ENCODE measurements at places on chromosomes 4 and X.

DNA sequence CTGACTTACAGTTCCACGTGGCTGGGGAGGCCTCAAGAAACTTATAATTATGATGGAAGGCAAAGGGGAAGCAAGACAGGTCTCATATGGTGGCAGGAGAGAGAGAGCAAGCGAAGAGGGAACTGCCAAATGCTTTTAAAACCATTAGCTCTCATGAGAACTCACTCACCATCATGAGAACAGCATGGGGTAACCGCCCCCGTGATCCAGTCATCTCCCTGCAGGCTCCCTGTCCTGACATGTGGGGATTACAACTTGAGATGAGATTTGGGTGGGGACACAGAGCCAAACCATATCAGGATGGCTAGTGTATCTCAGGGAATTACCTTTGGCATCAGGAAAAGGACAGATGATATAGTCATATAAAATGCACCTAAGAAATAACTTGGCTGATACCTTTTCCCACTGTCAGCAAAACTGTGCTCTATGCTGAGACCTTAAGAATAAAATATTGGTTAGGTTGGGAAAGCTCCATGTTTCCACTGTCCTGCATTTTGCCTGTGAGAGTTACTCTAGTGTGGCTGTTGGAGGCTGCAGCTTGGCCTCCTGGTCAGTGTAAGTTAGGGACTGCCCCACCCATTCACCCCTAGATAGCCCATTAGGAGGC lies 110.3 kb downstream of the UCHL1 start:
- no peak overlapping the region for H3K27ac ChIP-seq
- H3K27me3 ChIP-seq, result no peaks in the 10 kb centered on the region
- no peak for DNase-seq
- H3K4me3 ChIP-seq, result no peak overlapping the region
- no peaks in the 10 kb centered on the region for H3K36me3 ChIP-seq
- no peaks in the 10 kb centered on the region for H3K4me1 ChIP-seq

GRCh38 chr4:101345596-101346350 lies 1.6 kb downstream of the PPP3CA start:
- peak overlapping the region; percentile 94 for H3K27ac ChIP-seq
- no peaks in the 10 kb centered on the region for H3K27me3 ChIP-seq
- DNase-seq, result peak; percentile 76
- H3K4me1 ChIP-seq, result peaks cover 4% of the 10 kb centered on the region
- H3K36me3 ChIP-seq, result no peaks in the 10 kb centered on the region

- no peaks in the 10 kb centered on the region for H3K36me3 ChIP-seq
- H3K4me1 ChIP-seq, result no peaks in the 10 kb centered on the region
- no peaks in the 10 kb centered on the region for H3K27me3 ChIP-seq
- H3K27ac ChIP-seq, result no peak overlapping the region
- no peak for DNase-seq
Observed at GRCh38 chr4:81836716-81837115, 365.0 kb upstream of the RASGEF1B start.

DNA sequence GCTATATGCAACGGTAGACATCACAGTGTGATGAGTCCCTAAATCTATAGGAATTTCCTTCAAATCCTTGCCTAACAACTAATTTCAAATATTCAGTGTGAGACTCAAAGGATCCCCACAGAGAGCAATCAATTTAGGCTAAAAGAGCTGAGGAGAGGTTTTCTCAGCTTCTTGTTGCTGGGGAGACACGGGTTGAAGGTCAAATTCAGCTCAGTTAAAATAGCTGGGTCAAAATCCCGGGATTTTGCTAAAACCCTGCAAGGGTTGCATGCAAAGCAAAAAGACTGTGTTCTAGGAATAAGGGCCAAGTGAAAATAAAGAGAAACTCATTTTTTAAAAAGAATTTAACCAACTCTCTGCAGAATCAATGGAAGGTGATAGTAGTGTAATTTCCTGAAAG lies 1073.4 kb downstream of the NLGN4X start:
- no peaks in the 10 kb centered on the region for H3K27me3 ChIP-seq
- no peaks in the 10 kb centered on the region for H3K36me3 ChIP-seq
- DNase-seq, result no peak
- no peak overlapping the region for H3K27ac ChIP-seq
- H3K4me1 ChIP-seq, result no peaks in the 10 kb centered on the region

DNA sequence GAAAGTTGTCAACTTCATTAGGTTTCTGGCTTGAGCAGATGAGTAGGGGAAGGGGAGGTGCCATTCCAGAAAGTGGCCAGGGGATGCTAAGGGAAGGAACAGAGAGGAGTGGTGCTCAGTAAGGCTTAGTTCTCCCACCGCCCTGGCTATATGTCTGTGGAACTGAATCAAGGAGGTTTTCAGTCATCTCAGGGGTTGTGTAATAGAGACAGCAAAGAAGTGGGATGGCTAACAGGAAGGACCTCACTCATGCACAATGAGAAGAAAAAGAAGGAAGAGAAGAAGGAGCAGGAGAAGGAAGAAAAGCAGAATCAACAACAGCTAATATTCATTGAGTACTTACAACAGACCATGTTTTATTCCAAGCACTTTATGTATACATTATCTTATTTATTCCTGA lies 368.7 kb downstream of the MID1IP1 start:
- H3K4me1 ChIP-seq, result no peaks in the 10 kb centered on the region
- H3K27me3 ChIP-seq, result no peaks in the 10 kb centered on the region
- H3K27ac ChIP-seq, result no peak overlapping the region
- DNase-seq, result no peak
- H3K4me3 ChIP-seq, result no peak overlapping the region
- no peaks in the 10 kb centered on the region for H3K36me3 ChIP-seq

GRCh38 chr4:32340591-32340990 lies 1620.4 kb downstream of the PCDH7 start:
- H3K4me1 ChIP-seq, result no peaks in the 10 kb centered on the region
- H3K4me3 ChIP-seq, result no peak overlapping the region
- no peaks in the 10 kb centered on the region for H3K36me3 ChIP-seq
- no peak for DNase-seq
- H3K27me3 ChIP-seq, result no peaks in the 10 kb centered on the region

- no peak overlapping the region for H3K27ac ChIP-seq
- no peak for DNase-seq
- H3K27me3 ChIP-seq, result no peaks in the 10 kb centered on the region
- H3K4me1 ChIP-seq, result no peaks in the 10 kb centered on the region
- H3K4me3 ChIP-seq, result no peak overlapping the region
Observed at GRCh38 chr4:169417629-169418282, 147.0 kb upstream of the SH3RF1 start.

GRCh38 chrX:141314441-141314840 lies 72.1 kb upstream of the SPANXC start:
- H3K4me3 ChIP-seq, result no peak overlapping the region
- DNase-seq, result no peak
- no peaks in the 10 kb centered on the region for H3K4me1 ChIP-seq
- H3K27ac ChIP-seq, result no peak overlapping the region
- H3K27me3 ChIP-seq, result no peaks in the 10 kb centered on the region
- no peaks in the 10 kb centered on the region for H3K36me3 ChIP-seq

- no peaks in the 10 kb centered on the region for H3K36me3 ChIP-seq
- no peaks in the 10 kb centered on the region for H3K4me1 ChIP-seq
- no peak overlapping the region for H3K4me3 ChIP-seq
Observed at GRCh38 chrX:13854003-13854402, 37.1 kb upstream of the GPM6B start.

GRCh38 chr4:32161392-32161791 lies 1441.2 kb downstream of the PCDH7 start:
- H3K27me3 ChIP-seq, result no peaks in the 10 kb centered on the region
- H3K4me1 ChIP-seq, result no peaks in the 10 kb centered on the region
- H3K36me3 ChIP-seq, result no peaks in the 10 kb centered on the region
- no peak overlapping the region for H3K27ac ChIP-seq
- DNase-seq, result no peak

- no peak overlapping the region for H3K27ac ChIP-seq
- no peaks in the 10 kb centered on the region for H3K27me3 ChIP-seq
- H3K4me1 ChIP-seq, result peaks cover 3% of the 10 kb centered on the region
- no peaks in the 10 kb centered on the region for H3K36me3 ChIP-seq
- no peak overlapping the region for H3K4me3 ChIP-seq
Observed at GRCh38 chrX:23898412-23898959, 9.3 kb downstream of the APOO start.

GRCh38 chr4:13654162-13654797 lies 26.8 kb upstream of the BOD1L1 start:
- no peaks in the 10 kb centered on the region for H3K27me3 ChIP-seq
- peak overlapping the region; percentile 45 for H3K4me3 ChIP-seq
- peak; percentile 79 for DNase-seq
- no peaks in the 10 kb centered on the region for H3K4me1 ChIP-seq

DNA sequence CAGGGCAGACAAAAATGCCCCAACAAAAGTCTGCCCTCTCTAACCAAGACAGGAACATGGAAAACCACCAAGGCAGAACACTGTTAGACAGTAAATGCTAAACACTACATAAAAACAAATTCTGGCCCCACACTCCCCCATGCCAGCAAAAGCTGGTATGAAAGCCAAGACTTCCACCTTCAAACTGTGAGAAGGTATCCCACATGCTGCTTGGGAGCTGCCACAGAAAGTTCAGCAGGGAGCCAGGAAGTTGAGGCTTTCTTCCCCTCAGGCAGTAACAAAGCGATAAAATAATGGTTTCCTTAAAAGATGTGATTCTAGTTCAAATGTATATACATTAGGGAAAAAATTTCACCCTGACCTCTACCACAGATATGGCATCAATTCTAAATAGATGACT lies 770.4 kb upstream of the NDST4 start:
- H3K36me3 ChIP-seq, result no peaks in the 10 kb centered on the region
- no peaks in the 10 kb centered on the region for H3K27me3 ChIP-seq
- H3K4me3 ChIP-seq, result no peak overlapping the region
- no peak for DNase-seq

DNA sequence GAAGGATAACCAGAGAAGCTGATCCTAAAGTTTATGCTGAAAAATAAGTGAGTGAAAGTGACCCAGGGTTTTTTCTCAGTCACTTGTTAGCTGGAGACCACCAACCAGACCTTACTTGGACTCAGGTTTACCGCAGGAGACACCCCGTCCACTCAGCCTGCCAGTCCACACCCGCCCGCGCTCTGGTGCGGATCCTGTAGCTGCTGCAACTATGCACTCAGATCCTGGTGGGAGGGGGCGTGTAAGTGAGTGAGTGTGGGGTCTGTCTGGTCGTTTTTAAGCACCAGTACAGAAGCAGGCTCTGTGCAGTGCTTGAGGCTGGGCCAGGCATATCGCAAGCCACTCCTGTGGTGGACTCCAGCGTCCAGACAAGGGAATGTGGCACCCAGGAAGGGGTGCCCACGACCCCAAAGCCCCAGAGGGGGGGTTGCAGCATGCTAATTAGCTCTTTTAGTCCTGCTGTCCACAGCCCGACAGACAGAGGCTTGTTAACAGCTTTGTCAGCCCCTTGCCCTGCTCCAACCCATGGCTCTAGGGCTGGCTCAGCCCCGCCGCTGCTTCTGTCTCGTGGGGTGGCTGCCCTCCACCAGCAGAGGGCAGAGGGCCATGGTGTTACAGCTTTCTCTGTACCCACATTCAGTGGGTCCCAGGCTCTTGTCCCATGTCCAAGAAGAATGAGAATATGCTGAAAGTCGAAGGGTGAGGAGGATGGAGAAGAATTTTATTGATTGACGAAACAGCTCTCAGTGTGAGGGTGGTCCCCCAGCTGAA lies 40.4 kb upstream of the PPP1R2C start:
- H3K4me3 ChIP-seq, result no peak overlapping the region
- no peaks in the 10 kb centered on the region for H3K36me3 ChIP-seq
- no peaks in the 10 kb centered on the region for H3K4me1 ChIP-seq

DNA sequence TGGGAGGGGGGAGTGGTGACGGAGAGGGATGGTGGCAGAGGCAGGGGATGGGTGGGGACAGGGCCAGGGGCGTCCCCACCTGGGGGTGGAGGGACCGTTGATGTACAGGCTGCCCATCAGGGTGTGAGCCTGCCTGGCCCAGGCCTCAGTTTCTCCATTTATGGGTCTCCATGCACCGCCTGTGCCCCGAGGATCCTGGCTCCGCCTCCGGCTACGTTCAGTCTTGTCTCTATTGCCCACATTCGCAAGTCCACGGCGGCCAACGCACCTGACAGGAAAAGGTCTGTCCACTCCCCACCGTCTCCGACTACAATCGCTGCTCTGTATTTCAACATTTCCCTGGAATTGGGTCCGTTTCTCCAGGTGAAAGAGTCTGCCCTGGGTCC lies 96.3 kb upstream of the NKX1-1 start:
- no peak overlapping the region for H3K27ac ChIP-seq
- H3K36me3 ChIP-seq, result no peaks in the 10 kb centered on the region
- DNase-seq, result peak; percentile 13
- H3K27me3 ChIP-seq, result no peaks in the 10 kb centered on the region
- no peaks in the 10 kb centered on the region for H3K4me1 ChIP-seq

- H3K4me3 ChIP-seq, result no peak overlapping the region
- no peaks in the 10 kb centered on the region for H3K27me3 ChIP-seq
- no peaks in the 10 kb centered on the region for H3K36me3 ChIP-seq
- H3K4me1 ChIP-seq, result no peaks in the 10 kb centered on the region
Observed at GRCh38 chr4:7342223-7343080, 92.3 kb downstream of the PSAPL1 start.

DNA sequence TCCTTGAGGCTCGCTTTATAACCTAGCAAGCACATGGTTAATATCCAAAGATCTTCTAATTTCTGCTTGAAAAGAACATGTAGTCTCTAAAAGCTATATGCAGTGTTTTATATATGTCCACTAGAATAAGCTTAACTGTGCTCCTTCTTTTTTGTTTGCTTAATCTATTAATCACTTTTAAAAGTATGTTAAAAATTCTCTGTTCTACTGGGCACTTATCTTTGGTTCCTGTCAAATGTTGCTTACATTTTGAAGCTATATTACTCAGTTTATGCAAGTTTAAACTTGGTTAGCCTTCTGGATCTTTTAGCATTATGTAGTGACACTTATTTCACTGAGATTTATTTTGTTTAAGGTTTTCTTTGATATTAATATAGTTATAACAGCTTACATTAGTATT lies 32.5 kb downstream of the MAOA start:
- H3K4me1 ChIP-seq, result no peaks in the 10 kb centered on the region
- H3K4me3 ChIP-seq, result no peak overlapping the region

GRCh38 chr4:174521800-174522182 lies 497 bp downstream of the HPGD start:
- DNase-seq, result no peak
- no peaks in the 10 kb centered on the region for H3K27me3 ChIP-seq
- H3K4me3 ChIP-seq, result peak overlapping the region; percentile 58
- no peaks in the 10 kb centered on the region for H3K4me1 ChIP-seq

- H3K27me3 ChIP-seq, result no peaks in the 10 kb centered on the region
- DNase-seq, result no peak
- H3K27ac ChIP-seq, result no peak overlapping the region
- H3K4me3 ChIP-seq, result no peak overlapping the region
- no peaks in the 10 kb centered on the region for H3K36me3 ChIP-seq
- peaks cover 1% of the 10 kb centered on the region for H3K4me1 ChIP-seq
Observed at GRCh38 chr4:151852202-151852601, 91.4 kb upstream of the GATB start.

Data from ovary (tissue), 10 donors.